CD4-positive, alpha-beta T cell treated with Interleukin-2 at 100 ng/mL for 4 hours (primary cell): ENCODE measurements at places on chromosomes 12 and 14.

DNA sequence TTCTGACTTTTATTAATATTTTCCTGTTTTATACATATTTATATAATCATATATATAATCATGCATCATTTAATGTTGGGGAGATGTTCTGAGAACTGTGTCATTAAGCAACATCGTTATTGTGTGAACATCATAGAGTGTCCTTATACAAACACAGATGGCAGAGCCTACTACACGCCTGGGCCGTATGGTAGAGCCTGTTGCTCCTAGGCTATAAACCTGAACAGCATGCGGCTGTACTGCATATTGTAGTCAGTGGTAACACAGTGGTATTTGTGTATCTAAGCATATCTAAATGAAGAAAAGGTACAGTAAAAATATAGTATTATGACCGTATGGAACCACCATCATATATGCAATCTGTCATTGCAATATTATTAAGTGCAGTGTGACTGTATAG lies 44.7 kb upstream of the BCL7A start:
- DNase-seq, result no peak

- no peak for DNase-seq
Measured at GRCh38 chr12:51869931-51870330, 18.0 kb upstream of the ANKRD33 start.

DNA sequence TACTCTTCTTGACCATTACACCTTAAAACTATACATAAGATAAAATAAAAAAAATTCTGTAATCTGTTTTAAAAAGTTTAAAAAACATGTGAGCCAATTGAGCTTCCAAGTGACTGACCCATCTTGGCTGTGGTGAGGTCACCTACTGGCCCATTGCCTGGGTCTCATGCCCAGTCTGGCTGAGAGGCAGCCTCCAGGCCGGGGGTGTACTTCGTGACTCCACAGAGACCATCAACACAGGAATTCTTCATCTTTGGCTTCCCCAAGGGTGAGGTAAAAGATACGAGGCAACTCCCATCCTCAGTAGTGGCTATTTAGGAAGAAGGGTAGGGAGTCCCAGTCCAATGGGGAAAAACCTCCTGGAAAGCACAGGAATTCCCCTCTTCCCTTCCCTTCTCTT lies 113.2 kb downstream of the APAF1 start:
- no peak for DNase-seq

DNA sequence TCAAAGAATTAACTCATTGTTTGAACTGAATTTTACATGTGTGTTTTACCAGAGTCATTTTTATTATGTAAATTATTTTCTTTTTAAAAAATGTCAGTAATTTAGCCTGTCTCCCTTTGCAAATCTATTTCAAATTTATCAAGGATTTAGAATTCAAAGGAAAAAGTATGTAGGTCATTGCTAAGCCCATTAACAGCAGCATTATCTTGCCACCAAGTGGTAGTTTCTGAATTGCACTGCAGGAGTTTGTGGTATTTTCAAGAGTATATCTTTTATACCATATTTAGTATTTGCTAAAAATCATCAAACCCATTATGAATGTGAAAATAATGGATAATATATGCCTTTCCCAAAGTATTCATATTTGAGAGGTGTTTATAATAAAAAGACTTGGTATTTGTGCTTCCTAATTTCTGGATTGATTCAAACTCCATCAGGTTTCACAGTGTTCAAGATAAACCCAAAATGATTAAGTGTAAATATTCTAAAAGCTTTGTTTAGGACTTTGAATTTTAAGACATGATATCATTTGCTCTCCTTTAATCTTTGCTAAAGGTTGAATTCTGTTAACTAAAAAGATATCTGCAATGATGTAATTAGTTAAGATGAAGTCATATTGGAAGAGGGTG lies 711.4 kb downstream of the FSCB start:
- no peak for DNase-seq

GRCh38 chr12:121750507-121750955 lies 38.0 kb downstream of the TMEM120B start:
- peak; percentile 19 for DNase-seq

DNA sequence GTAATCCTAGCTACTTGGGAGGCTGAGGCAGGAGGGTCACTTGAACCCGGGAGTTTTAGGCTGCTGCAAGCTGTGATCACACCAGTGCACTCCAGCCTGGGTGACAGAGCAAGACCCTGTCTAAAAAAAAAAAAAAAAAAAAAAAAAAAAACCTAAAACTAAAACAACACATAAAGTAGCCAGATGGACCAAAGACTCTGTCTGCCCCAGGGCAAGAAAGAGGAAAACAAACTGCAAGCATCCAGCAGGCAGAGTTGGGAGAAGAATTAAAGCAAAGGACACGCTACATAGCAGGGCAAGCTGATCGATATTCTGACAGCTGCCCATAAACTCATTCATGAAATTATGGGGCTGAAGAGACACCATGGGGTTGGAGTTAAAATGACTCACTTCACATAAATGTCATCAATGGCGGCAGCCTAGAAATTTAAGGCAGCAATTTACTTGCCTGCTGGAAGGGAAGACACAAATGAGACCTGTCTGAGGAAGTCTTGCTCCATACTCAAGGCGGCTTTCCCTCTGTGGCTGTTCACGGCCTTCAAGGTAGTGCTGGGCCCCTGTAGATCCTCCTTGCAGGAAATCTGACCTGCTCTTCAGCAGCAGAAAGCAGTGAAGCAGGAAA lies 259.1 kb upstream of the FKBP4 start:
- no peak for DNase-seq

- DNase-seq, result peak; percentile 51
Measured at GRCh38 chr12:120199595-120200306, 1.2 kb downstream of the RPLP0 start.

GRCh38 chr12:92255741-92256140 lies 110.1 kb upstream of the BTG1 start:
- no peak for DNase-seq

- no peak for DNase-seq
Measured at GRCh38 chr12:44317651-44318126, 481.8 kb downstream of the TMEM117 start.

- peak; percentile 38 for DNase-seq
Measured at GRCh38 chr12:71655495-71655894, 8.2 kb downstream of the ZFC3H1 start.

- DNase-seq, result no peak
Measured at GRCh38 chr12:24820872-24821271, 128.0 kb downstream of the BCAT1 start.

GRCh38 chr12:96465896-96466295 lies 23.5 kb upstream of the CFAP54 start:
- no peak for DNase-seq

- no peak for DNase-seq
Measured at GRCh38 chr12:128606051-128606450, 217.7 kb downstream of the SLC15A4 start.

- DNase-seq, result no peak
Measured at GRCh38 chr14:30333934-30334333, 225.0 kb upstream of the G2E3 start.

DNA sequence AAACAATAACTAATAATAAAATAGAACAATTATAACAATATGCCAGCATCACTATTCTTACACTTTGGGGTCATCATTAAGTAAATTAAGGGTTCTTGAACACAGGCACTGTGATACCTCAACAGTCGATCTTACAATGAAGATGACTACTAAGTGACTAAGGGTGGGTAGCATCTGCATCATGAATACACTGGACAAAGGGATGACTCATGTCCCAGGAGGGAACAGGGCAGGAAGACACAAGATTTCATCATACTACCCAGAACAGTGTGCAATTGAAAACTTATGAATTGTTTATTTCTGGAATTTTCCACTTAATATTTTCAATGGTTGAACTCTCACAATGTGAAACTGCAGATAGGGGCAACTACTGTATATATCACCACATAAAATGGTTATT lies 19.7 kb downstream of the TSPAN19 start:
- no peak for DNase-seq

DNA sequence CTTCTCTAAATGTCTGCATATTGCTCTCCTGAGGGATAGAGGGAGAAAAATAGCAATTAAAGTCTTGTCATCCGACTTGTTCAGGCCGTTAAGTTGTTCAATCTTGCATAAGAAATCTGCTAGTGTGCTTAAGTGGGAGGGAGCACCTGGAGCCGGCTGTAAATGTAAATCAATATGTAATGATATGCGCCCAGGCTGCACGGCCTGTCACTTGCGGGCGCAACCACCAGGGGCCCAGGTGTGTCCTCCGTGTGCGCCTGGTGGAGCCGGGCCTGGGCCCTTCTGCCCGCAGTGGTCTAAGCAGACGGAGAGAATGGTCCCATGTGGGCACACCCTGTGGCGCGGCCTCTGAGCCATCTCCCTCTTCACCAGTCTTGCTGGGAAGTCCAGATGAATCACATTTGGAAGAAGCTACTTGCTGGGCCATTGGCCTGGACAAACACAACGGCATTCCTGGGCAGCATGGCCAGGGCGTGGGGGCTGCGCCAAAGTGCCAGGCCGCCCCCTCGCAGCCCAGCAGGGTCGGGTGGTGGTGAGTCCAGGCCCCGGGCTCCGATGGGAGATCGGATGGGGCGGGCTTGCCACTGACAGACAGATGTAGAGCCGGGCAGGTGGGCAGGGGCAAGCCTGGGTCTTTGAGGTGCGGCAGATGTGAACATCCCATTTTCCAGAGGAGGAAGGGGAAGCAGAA lies 193.3 kb upstream of the C14orf180 start:
- DNase-seq, result no peak

DNA sequence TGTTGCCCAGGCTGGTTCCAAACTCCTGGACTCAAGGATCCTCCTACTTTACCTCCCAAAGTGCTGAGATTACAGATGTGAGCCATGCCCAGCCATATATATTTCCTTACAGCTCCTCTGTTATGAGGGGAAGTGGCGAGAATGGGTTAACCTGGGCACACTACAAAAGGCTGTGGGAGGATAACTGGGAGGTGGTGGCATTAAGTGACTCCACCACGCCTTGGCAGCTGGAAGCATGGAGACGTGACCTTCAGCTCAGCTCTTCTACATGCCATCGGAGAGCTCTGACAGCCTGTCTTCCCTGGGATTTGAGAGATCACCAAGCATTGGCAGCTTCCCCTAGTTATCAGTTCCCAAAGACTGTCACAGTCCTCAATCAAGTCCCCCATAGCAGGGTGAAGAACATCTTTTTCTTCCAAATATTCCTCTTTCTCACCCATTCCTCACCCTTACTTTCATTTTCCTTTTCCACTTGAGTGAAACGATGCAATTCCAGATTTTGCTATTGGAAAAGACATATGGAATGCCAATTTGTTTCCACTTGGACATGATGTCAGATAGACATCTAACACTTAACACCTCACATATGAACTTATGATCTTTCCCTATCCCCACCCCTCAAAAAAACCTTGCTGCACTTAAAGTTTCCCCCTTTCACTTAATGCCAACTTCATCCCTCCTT lies 48.5 kb downstream of the PHLDA1 start:
- DNase-seq, result no peak

DNA sequence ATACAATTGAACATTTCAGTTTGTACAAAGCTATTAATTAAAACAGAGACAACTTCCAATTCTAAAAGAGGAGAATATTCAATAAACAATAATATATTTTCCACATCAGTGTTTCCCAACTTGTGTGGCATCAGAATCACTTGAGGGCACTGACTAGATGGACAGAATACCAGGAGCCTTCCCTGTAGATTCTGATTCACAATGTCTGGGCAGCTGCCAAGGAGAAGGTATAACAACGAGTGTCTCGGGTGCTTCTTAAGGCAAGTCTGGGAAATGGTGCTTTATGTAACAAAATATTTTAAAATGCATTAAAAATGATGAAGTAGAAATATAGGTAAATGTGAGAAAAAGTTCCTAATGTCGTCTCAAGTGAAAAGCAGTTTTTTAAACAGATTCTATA lies 26.2 kb downstream of the GALC start:
- DNase-seq, result no peak

- DNase-seq, result no peak
Measured at GRCh38 chr14:94355191-94355794, 32.2 kb upstream of the SERPINA6 start.

- peak; percentile 56 for DNase-seq
Measured at GRCh38 chr14:72594099-72594901, 299.6 kb downstream of the DPF3 start.

- no peak for DNase-seq
Measured at GRCh38 chr14:56413721-56414120, 165.9 kb upstream of the TMEM260 start.

- DNase-seq, result no peak
Measured at GRCh38 chr12:42969355-42969754, 379.8 kb upstream of the PRICKLE1 start.

- no peak for DNase-seq
Measured at GRCh38 chr12:115213538-115214016, 529.6 kb upstream of the TBX3 start.

DNA sequence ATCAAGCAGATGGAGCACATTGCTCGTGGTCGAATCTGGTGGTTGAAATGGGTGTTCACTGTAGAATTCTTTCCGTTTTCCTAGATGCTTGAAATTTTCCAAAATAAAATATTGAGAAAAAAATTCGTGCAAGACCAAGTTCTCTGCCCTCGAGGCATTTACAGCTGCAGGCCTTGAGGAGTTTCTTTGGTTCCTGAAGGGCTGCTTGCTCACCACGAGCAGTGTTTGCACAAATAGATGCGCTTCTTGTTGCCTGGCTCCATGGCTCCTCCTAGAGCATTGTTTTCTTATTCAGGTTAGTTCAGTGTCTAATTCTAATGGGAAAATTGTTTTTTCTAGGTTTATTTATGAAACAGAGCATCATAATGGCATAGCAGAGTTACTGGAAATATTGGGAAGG lies 74.5 kb upstream of the DYNC1H1 start:
- peak; percentile 10 for DNase-seq

GRCh38 chr12:40672741-40673271 lies 19.4 kb upstream of the CNTN1 start:
- no peak for DNase-seq

DNA sequence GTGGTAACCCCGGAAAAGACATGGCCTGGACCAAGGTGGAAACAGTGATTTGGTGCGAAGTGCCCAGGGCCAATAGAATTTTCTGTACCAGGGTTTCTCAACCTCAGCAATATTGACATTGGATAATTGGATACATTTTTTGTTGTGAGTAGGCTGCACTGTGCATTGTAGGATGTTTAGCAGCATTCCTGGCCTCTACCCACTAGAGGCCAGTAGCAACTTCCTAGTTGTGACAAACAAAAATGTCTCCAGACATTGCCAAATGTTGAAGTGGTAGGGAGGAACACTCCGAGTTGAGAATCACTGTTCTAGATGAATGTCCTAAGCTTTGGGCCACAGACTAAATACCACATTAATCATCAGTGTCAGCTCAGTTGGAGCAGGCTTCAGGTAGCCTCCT lies 6.2 kb upstream of the CGRRF1 start:
- no peak for DNase-seq

- no peak for DNase-seq
Measured at GRCh38 chr12:50387487-50387886, 8.9 kb downstream of the FAM186A start.

GRCh38 chr12:43579206-43579605 lies 27.2 kb upstream of the ADAMTS20 start:
- DNase-seq, result no peak

GRCh38 chr12:125137766-125138344 lies 72.6 kb downstream of the AACS start:
- DNase-seq, result no peak

DNA sequence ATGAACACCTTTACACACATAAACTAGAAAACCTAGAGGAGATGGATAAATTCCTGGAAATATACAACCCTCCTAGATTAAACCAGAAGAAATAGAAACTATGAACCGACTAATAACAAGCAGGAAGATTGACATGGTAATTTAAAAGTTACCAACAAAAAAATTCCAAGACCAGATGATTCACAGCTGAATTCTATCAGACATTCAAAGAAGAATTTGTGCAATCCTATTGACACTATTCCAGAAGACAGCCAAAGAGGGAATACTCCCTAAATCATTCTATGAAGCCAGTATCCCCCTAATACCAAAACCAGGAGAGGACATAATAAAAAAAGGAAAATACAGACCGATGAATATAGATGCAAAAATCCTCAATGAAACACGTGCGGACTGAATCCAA lies 102.6 kb upstream of the KRR1 start:
- DNase-seq, result no peak
